NCI-H524 (cell line): ENCODE measurements at places on chromosomes 16 and 17.

DNA sequence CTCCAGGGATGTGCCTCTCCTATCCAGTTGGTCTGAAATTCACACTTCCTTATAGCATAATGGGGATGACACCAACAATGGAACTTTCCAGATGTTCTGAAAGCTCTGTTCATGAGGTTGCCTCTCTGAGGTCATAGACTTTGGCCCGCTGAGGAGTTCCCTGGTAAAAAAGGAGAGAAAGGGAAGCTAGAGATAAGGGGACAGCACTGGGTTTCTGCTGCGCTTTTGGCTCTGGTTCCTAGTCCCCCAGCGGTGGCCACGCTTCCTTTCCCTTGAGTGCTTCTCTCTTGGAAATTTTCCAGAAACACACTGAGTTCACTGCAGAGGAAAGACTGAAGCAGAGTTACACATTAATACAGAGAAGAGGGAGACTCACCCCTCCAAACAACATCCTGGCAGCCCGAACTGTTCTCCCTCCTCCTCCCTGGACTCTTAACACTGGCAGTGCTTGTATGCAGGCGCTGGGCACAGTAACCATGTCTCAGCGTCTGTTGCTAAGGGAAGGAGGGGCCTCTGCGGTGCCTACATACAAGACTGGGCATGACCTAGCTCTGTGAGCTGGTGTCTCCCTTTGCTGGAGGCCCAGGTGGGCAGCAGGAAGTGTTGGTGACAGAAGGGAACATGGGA, at the start of gene DNAH3:
Gene DNAH3, minus strand, starts transcription at position 472 of the 627 bp plus-strand sequence. CDS start 527 bp downstream, outside the sequence.
- peak; percentile 45 for DNase-seq

DNA sequence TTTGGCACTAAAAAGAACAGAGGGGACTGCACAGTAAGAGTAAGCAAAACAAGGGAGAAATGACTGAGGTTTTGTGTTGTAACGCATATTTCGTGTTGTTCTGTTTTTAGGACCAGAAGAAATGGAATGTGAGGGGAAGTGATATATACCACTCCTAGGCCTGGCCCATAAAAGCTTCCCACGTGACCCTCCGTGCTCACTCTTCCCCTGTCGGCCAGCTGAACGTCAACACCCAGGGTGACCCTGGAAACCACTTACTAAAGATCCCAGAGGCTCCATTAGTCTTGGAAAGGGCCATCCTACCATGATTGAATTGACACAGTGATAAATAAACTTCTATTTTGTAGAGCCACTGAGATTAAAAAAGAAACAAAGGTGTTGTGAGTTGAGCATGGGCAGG, 79.8 kb downstream of the HELZ start:
- no peak for DNase-seq

GRCh38 chr17:29959658-29960337, 18.4 kb downstream of the EFCAB5 start:
- DNase-seq: no peak

DNA sequence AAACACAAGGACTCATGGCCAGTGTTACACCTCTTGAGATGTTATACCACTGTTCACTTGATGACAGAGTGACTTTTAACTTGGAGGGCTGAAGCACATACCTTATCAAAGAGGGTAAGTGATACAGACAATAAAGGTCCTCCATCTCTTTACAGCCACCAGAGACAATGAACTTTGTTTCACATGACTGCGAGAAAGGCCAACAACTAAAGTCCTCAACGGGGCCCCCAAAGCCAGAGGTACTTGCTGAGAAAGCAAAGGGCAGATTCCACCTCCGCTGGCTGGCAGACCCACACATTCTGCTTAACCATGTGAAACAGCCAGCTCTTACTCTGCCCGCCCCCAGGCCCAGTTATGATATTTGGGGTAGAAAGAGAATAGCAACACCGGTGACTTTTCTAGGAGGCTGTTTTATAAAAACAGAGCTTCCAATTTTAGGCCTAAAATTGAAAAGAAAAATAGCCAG, 21.4 kb downstream of the DCUN1D3 start:
- DNase-seq: no peak

DNA sequence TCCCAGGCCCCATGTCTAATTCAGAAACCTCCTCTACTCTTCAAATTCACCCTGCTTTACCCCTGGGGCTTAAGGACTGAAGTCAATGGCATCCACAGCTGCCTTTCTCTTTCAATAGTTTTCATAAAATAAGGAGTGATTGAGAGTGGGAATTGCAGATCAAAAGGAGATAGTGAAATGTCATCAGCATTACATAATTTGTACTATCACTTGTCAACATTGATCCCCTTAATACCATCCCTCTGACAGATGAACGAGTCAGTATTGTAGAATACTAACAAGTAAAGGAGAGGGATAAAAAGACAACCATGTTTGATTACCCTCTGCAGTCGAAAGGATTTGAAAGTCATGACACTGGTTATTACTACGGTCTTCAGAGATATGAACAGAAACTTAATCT, 212.4 kb downstream of the TMEM114 start:
- no peak for DNase-seq
